ENCODE measurements at places on chromosomes 2 and 18.
A peak's percentile ranks its signal among the peaks of the same experiment; 100 is the strongest.

DNA sequence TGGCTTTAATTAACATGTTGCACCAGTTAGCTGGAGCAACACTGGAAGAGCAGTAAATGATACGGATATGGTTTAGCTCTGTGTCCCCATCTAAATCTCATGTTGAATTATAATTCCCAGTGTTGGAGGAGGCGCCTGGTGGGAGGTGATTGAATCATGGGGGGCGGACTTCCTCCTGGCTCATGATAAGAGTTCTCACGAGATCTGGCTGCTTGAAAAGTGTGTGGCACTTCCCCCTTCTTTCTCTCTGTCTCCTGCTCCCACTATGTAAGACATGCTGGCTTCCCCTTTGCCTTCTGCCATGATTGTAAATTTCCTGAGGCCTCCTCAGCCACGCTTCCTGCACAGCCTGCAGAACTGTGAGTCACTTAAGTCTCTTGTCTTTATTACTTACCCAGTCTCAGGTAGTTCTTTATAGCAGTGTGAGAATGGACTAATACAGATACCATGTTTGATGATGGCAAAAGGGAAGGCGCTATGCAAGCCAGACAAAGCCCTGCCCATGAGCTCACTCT lies 963.6 kb downstream of the SOCS6 start:
- DNase-seq = no peak

DNA sequence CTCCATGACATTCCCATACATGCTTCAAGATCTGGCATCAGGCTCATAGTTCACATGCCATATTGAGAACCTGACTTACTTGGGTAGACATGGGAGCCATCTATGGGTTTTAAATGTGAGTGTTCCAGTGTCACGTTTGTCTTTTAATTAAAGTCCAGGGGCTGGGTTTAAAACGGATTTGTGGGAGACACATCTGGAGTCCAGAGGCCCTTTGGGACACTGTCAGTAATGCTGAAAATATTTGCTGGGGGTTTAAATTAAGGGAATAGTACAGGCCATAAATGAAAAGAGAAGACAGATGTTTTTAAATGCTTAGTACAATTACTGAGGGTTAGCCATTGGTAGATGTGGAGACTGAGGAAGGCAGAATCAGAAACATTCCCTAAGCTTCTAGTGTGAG lies 478.0 kb downstream of the PID1 start:
- DNase-seq = no peak

DNA sequence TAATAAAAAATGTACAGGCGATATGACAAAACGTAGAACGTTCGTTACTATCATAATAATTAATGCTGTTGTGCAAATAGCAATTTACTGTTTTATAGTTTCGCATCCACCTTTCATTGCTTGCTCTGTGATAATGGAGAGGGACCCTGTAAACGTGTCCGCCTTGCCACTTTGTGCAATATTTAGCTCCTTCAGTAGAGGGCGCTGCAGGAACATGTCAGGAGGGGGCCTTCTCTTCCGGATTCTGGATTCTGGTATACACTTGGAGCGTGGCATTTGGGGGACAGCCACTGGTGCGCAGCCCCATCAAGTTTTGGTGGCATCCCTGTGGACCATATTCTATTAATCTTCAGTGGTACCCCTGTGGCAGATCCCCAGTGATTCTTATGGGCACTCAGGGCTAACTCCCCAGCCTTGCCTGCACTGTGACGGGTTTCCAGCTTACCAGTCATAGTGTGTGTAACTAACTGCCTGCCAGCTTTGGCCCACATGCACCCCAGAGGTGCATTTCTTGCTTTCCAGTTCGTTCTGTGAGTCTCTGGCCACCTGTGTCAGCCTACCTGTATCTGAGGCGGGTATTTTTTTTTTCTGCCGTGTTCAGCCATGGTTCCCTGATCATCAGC lies 140.3 kb downstream of the CYRIA start:
- peak; percentile 29 for DNase-seq

- no peak for DNase-seq
These were observed 54.6 kb upstream of the MAP4K3 start for GRCh38 chr2:39491653-39492052.

DNA sequence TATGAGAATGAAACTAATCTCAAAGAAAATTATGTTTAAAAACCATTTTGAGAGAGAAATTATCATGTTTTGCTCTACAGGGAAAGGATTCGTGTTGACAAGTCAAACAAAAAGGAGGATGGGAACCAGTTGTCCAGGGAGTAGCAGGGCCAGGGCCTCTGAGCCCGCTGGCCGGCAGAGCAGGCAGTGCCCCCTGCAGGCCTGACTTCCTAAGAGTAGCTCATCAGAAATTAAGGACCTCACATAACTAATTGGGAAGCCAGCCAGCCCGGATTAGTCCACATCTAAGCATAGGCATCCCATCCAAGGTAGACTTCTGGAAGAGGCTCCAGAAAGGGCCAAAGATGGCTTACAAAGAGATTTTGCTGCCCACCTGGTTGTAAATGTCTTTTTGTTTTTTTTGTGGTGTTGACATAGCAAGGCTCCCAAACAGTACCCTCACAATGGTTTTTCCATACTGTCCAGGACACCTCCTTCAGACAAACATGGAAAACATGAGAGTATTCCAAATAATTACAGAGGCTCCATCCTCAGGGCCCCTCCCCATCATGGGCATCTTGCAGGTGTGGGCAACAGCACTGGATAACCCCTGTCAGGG lies 241.2 kb upstream of the TANK start:
- peak; percentile 81 for DNase-seq

DNA sequence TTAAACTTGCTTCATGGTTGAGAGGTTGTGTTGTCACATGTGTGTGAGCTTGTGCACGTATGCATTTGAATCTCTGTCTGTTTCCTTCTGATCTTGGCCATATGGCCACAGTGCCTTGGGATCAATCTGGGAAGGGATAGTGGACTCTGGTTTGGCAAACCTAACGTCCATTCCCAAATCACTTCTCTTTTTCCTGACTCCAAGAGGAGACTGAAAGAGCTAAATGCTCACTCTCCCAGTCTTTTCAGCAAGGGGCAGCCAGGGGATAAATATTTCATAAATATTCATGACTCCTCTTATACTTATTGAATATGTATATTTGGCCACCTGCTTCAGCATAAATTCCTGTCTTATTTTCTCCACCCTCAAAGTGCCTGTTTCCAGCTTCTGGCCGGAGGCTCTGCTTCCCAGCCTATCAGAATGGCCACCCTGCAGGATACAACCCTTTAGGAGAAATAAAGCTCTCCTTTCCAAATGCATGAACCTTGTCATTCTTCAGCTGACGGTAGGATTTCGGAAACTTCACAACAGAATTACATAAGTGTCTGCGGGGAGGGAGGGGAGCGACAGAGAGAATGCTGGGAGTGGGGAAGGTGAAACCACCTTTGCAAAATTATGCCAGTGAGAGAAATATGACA lies 112.2 kb upstream of the COPS8 start:
- no peak for DNase-seq

GRCh38 chr2:158315000-158315399 lies 141.6 kb downstream of the CCDC148 start:
- DNase-seq = no peak

GRCh38 chr2:154692927-154693326 lies 5.6 kb upstream of the KCNJ3 start:
- peak; percentile 34 for DNase-seq

DNA sequence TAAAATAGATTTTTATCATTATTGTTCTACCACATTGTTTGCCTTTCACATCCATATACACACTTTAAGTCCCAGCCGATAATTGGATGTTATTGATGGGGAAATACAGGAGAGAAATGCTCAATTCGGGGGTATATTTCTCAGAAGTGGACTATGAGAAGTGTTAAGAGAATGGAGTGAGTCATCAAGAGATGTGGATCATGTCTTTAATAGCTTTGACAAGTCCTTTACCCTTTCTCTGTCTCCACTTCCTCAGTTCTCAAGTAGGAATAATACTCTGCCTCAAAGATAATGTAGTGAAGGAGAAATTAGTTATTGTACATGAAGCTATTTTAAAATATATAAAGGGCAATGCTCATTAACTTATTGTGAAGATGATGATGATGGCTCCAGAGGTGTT lies 1017.6 kb upstream of the PIK3C3 start:
- no peak for DNase-seq

GRCh38 chr2:36965751-36966369 lies 476 bp downstream of the STRN start:
- DNase-seq = peak; percentile 14

- DNase-seq = no peak
These were observed 672.1 kb upstream of the FANCL start for GRCh38 chr2:58913082-58913726.

GRCh38 chr2:56654936-56655335 lies 471.1 kb downstream of the CCDC85A start:
- DNase-seq = no peak

DNA sequence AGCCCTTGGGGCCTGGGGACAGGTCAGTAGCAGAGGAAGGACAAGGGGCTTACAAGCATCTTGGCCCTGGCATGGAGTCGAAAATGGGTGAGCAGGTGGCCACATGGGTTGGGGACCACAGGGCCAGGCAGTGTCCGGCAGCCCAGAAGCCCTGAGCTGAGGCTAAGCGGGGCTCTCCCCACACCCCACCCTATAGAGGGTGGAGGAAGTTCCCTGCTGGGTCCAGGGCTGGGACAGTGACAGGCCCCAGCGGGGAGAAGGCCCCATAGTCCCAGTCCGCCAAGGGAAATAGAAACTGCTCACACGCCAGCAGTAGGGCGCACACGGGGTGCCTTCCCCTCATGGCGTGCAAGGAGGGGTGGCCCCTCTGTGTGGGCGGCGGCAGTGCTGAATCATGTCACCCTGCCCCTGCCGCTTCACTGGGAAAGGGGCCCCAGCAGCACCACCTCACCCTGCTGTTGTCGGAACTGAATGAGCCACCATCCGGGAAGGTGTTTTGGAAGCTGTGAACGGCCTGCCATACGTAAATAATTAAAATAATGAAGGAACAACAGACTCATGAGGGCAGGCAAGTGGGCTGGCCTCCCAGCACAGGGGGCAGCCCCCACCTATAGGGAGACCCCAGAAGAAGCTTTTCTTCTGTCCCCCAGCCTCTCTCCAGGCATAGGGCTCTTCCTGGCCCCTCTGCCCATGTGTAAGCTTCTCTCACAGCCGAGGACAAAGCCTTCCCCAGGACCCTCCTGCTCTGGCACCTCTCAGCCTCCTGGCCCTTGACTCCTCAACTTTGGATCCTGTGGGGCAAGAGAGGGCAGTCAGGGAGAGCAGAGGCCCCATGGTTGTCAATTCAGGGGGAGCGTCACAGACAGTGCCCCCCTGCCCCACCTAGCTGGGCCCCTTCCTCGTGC lies 12.7 kb upstream of the DUSP2 start:
- no peak for DNase-seq

GRCh38 chr2:44333994-44334393 lies 27.3 kb downstream of the PREPL start:
- DNase-seq = no peak

- no peak for DNase-seq
These were observed 55.6 kb downstream of the NCOA1 start for GRCh38 chr2:24546669-24547068.

GRCh38 chr2:176120364-176121189 lies 1.9 kb upstream of the HOXD9 start:
- DNase-seq = no peak

DNA sequence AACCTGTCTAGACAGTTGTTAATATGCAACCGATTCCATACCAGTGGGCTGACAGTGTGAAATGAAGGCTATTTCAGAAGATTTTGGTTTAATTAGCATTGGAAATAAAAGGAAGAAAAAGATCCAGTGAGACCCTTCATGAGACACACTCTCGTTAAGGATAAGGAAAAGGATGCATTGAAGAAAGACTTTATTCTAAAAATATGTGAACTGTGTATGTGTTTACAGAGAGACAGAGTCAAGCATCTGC lies 2.1 kb downstream of the KLF7 start:
- no peak for DNase-seq

- no peak for DNase-seq
These were observed 166.9 kb downstream of the ARHGAP15 start for GRCh38 chr2:143296089-143296488.

DNA sequence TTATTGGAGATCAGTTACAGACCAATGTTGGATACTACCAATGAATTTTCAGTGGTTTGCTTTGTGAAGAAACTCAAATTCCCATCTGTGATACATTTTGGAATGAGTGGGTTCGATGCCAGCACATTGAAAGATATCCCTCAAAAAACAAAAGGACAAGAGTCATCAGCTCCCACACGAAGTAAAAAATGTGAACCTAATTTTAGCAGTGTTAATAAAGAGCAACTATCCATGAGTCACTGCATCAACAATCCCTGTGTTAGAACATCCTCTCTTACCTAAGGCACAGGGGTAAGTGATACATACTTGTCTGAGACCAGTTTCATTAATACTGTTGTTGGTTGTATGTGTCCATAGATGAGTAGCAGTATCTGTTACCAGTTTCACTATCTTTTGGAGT lies 551.8 kb upstream of the SOX11 start:
- DNase-seq = no peak

DNA sequence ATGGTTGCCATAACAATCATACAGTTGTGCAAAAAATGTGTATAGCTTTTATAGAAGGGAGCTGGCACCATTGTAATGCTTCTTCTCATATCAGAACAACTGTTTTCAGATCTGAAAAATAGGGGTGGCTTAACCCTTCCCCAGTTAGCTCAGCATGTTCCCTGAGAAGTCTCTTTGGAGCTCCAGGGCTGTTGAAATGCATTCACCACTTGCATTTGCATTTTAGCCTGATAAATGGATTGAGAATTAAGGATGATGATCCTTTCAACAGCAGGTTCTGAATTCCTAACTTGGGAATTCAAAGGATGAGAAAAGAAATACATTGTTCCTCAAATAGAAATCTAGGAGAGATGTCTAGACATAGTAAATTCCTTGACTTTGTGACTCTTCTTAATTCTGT lies 181.7 kb upstream of the ALPP start:
- DNase-seq = no peak

GRCh38 chr2:133953524-133953923 lies 300.3 kb upstream of the MGAT5 start:
- DNase-seq = no peak

DNA sequence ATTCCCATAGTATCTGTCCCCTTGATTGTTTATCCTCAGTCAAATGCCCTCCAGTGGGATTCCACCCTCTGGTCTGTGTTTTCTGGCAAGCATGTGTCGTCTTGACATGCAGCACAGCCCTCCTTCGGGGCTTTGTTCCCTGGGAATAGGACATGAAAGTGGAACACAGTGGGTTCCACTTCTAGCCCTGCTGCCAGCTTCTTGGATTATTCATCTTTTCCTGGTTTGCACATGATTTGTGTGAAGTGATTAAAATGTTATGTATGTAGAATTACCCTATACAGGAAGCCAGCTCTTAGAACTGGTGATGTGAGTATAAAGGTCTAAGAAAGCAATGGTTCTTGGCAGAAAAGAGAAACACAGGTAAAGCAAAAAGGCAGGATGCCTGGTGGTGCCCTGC lies 142.3 kb downstream of the TANC1 start:
- no peak for DNase-seq

All from HT-29 (cell line).